ENCODE measurements at places on chromosomes 11 and 22. TPM values are rescaled to one million over a fixed set of nuclear protein-coding genes. Genes with fewer than 3 reads are reported as not detected.

DNA sequence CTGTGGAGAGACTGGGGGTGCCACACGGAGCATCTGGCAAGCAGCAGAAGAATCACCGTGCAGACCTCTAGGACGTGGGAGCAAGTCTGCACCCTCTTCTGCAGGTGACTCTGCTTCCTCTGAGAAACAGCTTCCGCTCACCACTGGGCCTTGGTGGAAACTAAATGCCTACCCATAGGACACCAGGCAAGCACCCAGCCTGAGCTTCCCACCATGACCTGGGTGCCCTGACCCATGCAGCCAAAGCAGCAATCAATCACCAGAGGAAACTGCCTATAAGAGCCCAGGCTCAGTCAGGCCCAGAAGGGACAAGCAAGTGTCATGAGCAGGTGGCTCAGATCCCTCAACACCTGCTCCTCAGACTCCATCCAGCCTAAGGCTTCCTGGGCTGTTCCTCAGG, 63.4 kb downstream of the IGLL5 start:
- DNase-seq = no peak

- DNase-seq = no peak
Measured at GRCh38 chr11:116217441-116217840, 555.3 kb downstream of the BUD13 start.

DNA sequence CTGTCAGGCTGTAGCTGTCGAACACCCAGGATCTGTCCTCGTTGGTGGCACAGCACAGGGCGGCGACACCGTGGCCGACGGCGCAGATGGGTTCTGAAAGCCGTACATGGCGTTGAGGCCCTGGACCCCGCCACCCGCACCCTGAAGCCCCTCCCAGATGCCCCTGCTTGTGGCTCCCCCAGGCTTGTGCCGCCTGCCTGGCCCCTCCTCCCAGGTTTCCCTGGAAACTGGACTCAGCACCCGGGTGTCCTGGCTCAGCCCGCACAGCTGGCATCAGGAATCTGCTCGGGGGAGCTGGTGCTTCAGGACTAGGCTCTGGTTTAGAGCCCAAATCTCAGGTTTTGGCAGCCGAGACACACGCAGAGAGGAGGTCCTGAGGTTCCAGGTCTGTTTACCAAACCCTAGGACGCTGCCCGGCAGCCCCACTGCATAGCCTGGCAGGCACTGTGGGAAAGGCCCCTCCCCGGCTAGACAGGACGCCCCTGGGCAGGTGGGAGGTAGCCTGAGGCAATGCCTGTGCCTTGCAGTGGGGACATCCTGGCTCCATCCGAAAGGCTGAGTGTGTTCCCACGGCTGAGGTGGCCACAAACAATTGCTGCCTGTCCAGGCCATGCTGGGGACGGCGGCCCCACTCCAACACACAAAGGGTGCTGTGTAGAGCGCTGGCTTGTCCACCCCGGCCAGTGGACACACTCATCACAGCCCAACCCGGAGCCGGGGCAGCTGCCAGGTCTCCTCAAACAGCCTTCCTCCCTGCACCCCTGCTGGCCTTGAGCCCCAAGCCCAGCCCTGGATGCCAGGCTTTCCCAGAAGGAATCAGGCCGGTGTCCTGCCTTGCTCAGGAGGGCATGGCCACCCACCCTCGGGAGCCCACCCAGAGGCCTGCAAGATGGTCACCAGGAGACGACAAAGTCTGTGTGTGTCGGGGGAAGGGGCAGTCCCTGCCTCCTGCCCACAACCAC, 4.6 kb downstream of the GATD1 start:
- peak; percentile 72 for DNase-seq

DNA sequence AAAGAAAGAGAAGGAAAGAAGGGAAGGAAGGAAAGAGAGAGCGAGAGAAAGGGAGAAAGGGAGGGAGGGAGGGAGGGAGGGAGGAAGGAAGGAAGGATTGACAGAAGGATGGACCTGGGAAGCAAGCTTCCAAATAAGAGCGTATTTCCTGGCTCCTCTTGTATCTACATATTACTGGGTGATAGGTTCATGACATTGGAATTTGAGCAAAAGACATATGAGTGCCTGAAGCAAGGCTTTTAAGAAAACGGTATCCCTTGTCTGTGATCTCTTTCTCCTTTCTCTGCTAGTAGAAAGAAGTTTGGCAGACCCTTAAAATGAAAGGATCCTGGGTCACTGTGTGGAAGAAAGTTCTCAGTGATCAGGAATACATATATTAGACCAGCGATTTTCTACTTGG, 932.2 kb upstream of the CCDC90B start:
- DNase-seq = no peak

DNA sequence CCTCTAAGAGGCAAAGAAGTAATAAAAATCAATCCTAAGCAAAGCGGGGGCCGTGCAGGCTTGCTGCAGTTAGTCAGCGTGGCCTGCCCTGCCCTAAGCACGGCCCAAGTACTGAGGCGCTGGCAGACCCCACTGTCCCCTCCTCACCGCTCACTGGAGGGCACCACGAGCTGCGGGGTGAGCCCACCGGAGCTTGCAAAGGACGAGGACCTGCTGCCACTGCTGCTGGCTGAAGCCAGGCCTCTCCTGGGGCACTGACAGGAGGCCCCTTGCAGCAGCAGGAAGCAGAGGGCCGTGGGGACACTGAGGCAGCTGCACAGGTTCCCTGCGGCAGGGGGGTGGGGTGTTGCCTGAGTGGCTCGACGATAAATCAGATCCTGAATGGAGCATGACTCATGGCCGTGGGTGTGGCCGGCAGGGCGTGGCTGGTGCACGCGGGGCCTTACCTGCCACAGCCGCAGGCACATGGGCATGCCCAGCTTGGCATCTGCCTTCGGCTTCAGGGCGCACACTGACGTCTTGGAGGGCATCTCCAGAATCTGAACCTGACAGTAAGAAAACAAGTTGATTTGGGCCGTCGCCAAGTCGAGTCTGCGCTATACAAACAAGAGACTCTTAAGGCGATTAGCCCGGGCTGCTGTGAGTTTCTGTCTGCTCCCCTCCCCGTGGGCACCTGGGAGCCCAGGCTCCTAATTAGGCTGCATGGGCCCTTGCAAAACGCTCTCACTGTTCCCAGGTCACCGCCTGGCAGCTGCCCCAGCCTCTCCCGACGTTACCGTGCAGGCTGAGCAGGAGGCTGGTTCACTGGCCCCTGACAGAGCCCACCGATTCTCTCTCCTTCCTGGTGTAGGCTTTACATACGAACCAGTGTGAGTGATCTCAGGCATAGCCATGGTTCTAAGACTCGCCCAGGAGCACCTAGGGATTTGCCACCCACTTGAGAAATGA, 45.9 kb downstream of the TBX1 start:
- DNase-seq = peak; percentile 70

DNA sequence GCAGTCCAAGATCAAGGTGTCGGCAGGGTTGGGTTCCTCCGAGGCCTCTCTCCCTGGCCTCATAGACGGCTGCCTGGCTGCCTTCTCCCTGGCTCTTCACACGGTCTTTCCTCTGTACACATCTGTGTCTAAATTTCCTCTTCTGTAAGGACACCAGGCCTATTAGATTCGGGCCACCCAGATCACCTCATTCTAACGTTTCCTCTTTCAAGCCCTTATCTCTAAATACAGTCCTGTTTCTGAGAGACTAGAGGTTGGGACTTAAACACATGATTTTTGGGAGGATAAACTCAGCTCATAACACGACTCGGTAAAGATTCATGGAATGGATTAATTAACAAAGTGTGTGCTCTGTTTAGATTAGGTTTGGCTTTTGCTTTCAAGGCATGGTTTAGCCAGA, 136.0 kb upstream of the SORL1-AS1 start:
- no peak for DNase-seq

DNA sequence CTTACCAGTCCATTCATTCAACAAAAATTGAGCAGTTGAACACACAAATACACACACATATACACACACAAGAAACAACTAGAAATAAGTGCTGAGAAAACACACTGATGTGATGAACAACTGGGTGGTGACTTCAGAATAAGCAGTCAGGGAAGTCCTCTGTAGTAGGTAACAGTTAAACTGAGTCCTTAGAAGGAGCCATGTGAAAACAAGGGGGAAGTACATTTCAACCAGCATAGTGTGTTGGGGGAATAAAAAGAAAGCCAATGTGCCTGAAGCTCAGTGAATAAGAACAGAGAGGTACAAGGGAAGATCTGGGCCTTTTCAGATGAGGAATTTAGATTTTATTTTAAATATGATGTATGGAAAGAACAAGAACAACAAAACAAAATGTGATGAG, 6.8 kb upstream of the TMEM123 start:
- no peak for DNase-seq

DNA sequence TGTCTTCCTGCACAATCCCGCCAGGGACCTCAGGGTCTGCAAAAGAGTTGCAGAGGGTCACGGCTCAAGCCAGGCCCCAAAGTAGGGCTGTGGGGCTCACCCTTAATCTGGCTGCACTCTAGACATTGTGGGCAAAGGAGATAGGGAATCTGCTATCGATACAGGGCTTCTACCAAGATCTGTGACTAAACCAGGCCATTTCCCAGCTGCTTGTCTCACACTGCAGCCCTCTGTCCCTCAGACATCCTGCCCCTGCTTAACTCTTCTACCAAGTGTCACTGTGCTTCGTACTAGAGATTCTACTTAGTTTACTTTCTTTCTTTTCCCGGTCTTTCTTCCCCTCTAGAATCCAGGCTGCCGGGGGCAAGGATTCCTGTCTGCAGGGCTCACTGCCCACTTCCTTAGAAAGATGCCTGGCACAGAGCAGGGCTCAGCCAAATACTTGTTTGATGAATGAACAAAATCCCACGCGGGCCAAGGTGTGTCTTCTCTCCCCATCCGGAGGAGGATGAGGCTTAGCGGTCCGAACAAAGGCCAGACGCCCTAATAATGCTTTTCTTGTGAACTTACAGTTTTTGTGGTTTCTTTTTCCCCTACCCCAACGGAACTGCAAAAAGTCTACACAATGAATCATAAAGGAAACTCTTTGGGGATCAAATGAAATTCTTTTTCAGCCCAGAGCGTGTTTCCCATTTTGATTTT, 61.3 kb upstream of the ANO1 start:
- no peak for DNase-seq

DNA sequence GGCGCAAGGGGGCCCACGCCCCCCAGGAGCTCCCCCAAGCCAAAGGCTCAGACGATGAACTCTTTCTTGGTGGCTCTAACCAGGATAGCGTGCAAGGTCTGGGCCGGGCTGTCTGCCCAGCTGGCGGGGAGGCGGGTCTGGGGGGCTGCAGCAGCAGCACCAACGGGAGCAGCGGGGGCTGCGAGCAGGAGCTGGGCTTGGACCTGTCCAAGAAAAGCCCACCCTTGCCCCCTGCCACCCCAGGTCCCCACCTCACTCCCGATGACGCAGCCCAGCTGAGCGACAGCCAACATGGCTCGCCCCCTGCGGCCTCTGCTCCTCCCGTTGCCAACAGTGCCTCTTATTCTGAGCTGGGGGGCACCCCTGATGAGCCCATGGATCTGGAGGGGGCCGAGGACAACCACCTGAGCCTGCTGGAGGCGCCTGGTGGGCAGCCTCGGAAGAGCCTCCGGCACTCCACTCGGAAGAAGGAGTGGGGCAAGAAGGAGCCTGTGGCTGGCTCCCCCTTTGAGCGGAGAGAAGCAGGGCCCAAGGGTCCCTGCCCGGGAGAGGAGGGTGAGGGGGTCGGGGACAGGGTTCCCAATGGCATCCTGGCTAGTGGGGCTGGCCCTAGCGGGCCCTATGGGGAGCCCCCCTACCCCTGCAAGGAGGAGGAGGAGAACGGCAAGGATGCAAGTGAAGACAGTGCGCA, 21.6 kb upstream of the TMEM191C start:
- peak; percentile 58 for DNase-seq

DNA sequence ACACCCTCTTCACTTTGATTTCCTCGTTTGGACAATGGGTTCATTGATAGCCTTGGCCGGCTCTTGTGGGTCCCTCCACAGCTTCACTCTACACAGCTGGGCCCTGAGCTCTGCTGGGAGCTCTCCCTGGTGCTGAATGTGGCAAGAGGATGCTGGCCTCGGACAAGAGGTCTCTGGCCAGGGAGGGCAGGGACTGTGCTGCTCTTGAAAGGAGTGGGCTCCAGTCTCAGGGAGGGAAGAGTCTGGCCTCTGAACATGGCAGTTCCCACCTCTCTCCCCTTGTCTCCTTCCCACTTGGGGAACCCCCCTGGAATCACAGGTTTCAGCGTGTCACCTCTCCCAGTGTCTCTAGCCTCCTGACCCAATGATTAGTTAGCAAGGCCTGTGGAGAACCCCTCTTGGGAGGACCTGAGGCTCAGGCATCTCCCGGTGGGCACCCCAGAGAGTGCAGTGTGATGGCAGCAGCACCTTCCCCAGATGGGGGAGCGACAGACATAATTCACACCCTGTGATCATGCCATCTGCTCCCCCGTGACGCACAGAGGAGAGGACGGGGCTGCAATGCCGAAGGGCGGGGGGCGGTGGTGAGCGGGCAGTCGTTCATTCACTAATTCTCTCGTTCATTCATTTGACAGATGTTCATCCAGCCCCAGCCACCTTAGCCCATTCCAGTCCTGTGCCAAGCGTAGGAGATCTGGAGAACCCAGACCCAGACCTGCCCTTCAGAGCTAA, 2.8 kb upstream of the CABP7 start:
- DNase-seq = no peak

SHANK2 gene
- 3.5 TPM for polyA plus RNA-seq

GGTLC2 gene
- polyA plus RNA-seq = not detected

SPECC1L gene
- 25.0 TPM for polyA plus RNA-seq

TSPAN32 gene
- polyA plus RNA-seq = not detected

TRIM48 gene
- not detected for polyA plus RNA-seq

OR52L1 gene
- not detected for polyA plus RNA-seq

BIK gene
- polyA plus RNA-seq = 39.1 TPM
